ENCODE measurements at places on chromosomes 1 and 21.

DNA sequence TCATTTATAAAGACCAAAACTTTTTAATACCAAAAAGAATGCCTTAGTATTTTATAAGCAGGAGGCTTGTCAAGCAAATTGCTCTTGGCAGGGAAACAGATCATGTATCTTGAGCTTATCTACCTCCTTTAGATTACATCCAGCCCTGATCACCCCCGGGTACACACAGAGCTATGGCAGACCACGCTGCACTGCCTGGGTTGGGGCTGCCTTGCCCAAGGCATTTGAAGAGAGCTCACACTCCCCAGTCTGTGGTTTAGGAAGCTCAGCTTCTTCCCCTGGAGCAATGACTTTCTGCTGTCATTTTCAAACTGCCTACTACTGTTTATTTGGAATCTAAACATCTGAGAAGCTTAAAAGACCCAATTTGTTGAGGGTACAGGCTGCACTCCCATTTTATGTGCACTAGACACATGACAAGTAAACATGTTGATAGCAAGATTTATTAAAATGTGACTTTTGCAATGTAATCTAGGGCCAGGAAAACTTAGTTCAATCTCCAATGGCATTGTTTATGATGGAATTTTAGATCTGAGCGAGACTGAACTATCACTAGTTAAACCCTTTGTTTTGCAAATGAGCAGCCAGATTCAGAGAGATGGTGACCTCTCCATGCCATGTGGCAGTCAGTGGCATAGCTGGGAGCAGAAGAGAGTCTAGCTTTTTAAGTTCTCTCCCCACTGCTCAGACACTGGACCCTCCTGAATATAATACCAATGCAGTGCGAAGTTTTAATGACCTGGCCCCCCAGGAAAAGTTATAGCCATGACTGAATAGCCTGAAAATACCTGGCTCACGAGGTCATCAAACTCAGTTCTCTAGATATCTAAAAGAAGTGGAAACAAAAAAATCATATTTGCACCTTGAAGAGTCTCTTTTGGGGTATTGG lies 214.9 kb downstream of the HLX start:
- DNase-seq: no peak

DNA sequence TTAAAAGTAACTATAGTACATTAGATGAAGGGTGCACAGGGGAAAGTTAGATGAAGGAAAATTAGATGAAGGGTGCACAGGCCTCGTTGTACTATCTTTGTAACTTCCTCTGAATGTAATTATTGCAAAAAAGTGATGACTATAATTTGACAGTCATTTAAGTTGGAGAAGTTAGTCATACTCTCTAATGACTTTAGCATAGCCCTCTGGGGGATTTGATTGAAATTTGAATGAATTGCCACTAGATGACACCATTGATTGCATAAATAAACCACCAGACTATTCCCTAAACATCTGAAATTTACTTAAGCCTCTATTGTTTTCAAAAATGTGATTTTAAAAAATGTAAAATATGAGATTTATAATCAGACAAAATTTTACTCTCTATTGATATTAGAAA lies 102.6 kb downstream of the TPR start:
- no peak for DNase-seq

GRCh38 chr1:181936768-181937581 lies 124.5 kb downstream of the ZNF648 start:
- peak; percentile 17 for DNase-seq

DNA sequence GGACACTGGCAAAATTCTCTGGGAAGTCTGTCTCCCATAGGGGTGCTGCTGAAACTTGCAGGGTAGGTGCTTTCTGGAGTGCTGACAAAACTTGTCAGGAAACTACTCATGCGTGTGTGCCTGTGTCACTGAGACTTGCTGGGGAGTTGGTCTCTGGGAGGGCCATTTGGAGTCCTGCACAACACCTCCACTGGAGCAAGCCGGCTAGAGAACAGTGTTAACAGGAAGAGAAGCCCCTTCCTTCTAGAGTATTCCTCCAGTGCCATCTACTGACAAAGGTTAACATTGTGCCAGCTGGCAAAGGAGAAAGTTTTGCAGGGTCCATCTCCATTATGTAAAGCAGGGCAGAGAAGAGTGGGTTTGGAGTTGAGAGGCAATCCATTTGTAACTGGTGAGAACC lies 30.0 kb downstream of the ZMYM4 start:
- no peak for DNase-seq

GRCh38 chr1:235950318-235950717 lies 83.6 kb upstream of the LYST start:
- DNase-seq: no peak
